HL-60 (cell line): ENCODE measurements at places on chromosomes 2 and 18.

DNA sequence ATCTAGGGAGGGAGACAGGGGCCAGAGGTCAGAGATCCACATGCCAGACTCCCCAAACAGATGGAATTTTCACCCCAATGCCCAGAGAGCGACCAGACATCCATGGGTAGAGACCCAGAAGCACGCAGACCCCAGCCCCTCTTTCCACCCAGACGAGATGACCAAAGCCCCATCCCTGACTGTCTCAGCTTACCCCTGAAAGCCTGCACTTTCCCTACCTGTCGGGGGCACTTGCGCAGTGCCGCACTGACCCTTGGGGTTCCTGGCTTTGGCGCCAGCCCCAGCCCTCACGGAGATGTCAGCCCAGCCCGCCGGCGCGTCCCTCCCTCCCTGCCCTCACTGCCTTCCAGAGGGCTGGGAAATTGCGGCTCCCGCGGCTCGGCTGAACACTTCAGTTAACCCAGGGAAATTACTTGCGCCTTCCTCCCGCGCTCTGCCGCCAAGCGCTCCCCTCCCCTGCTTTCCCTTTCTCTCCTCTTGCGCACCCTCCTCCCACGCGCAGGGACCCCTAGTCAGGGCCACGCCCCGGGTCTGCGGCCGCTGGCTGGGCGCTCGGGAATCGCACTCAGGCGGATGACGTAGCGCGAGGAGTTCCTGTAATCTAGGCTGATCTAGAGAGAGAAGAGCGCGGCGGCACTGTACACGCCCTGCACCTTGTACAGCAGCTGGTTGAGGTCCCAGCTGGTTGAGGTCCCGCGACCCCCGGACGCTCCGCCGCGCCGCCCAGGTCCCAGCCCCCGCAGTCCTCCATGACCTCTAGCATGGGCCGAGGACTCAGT lies 12.0 kb downstream of the ALPG start:
- peak; percentile 39 for DNase-seq

GRCh38 chr2:43605079-43605655 lies 9.3 kb upstream of the THADA start:
- DNase-seq, result peak; percentile 55

DNA sequence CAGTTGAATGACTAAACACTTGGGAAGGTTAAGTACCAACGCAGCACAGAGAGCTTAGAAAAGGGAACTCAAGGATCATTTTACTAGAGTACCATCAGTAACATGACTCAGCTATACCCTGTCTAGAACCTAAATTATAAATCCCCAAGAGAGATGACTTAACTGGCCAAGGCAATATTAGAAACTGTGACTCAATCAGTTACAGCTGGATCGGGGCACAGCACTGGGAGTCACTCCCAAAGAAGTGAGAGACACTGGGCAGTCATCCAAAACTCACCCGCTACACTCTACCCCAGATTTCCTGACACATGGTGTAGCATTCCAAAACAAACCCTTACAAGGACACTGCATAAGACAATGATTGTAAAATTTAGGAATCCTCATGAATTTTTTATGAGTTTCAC lies 17.7 kb downstream of the IWS1 start:
- peak; percentile 41 for DNase-seq

GRCh38 chr2:195582188-195582587 lies 74.8 kb upstream of the SLC39A10 start:
- no peak for DNase-seq

DNA sequence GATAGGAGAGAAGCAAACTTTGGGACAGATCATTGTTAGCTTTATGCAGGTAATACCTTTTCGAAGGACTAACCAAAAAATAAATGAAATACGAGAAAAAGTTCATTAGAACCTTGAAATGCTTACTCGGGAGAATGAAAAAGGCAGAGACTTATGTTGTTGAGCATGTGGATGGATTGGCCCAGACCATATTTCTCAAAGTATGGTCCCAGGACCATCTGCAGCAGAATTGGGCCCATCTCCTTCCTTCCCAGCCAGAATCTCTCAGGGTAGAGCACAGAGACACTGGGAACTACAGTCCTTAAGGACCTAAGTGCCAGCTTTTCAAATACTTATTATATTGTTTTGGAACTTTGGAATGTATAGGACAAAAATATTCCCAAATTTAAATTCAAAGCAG lies 50.8 kb downstream of the KCTD18 start:
- DNase-seq, result no peak

GRCh38 chr2:11389052-11389420 lies 44.6 kb upstream of the ROCK2 start:
- no peak for DNase-seq

- no peak for DNase-seq
Observed at GRCh38 chr2:152097801-152098495, 896 bp downstream of the CACNB4 start.

GRCh38 chr2:124049136-124049535 lies 24.0 kb downstream of the CNTNAP5 start:
- DNase-seq, result no peak

GRCh38 chr2:88187038-88187676 lies 17.0 kb downstream of the THNSL2 start:
- DNase-seq, result no peak

- no peak for DNase-seq
Observed at GRCh38 chr2:157788201-157788600, 87.9 kb downstream of the ACVR1 start.

DNA sequence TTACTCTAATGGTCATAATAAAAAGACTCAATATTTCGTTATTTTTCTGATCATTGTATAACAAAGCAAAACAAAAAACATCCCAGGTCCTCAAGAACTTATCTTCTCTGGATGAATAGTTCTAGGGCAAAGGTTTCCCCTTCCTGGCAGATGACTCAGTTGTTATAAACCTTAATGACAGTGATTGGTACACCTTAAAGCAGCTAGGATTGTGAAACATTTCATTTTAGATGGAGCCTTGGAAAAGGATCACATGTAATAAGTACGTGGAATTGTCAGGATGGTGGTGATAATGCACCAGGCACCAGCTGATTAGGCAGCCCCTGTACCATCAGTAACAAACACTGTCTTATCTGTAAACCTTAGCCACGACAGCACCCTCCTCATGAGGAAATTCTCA lies 47.2 kb downstream of the MEP1B start:
- no peak for DNase-seq

GRCh38 chr2:166297951-166298350 lies 77.8 kb downstream of the SCN9A start:
- no peak for DNase-seq

DNA sequence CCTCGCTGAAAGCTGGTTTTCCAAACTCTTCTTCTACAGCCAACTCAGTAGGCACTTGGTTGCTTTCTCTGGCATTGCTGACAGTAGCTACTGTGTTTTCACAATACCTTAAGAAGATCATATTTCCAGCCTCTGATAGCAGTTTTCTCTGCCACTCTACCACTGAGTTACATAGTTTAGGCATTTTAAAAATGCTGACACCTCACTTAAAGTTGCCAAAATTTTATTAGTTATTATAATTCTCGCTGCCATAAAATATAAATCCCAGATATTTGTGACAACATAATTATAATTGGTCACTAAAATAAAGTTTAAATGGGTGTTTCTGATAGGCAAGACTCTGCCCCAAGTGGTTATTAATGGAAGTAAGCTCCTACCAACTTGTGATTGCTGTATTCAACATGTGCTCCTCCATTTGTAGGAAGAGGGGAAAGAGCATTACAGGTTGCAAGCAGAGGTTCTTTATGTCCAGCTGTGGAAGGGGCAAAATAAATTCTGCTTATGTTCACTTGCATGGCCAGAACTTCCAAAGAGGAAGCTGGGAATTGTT lies 1202.8 kb downstream of the CNTNAP5 start:
- DNase-seq, result no peak

- DNase-seq, result no peak
Observed at GRCh38 chr2:4381773-4382172, 678.4 kb downstream of the DCDC2C start.

- no peak for DNase-seq
Observed at GRCh38 chr2:72316774-72317173, 169.1 kb upstream of the CYP26B1 start.

DNA sequence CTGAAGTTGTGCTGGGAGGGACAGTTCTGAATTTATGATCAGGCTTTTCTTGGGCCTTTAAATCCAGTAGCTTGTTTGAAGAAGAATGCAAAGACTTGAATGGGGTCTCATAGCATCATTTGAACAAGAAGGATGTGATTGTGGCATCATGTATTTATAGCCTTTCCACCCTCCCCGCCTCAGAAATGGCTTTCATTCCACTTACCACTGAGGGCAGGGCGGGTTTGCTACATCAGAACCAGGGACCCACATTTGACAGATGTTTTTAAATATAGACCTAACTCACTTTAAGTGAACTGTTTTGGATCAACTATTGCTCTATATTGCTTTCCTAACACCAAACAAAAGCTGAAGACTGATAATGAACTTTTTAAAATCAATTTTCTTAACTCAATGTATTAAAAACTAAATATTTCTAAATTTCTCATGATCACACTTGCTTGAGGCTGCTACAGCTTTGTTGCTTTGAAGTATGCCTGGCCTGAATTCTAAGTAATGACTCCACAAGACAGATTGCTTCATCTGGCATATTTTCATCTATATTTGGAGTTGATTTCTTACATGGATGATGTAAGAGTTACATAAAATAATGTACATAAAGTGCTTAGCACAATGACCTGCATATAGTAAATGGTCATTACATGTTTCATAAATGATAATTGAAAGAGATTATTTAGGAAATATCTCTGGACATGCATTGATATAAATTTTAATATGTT lies 1552.9 kb upstream of the SLC39A10 start:
- no peak for DNase-seq

GRCh38 chr2:230987137-230988020 lies 8.5 kb upstream of the SPATA3 start:
- peak; percentile 35 for DNase-seq

DNA sequence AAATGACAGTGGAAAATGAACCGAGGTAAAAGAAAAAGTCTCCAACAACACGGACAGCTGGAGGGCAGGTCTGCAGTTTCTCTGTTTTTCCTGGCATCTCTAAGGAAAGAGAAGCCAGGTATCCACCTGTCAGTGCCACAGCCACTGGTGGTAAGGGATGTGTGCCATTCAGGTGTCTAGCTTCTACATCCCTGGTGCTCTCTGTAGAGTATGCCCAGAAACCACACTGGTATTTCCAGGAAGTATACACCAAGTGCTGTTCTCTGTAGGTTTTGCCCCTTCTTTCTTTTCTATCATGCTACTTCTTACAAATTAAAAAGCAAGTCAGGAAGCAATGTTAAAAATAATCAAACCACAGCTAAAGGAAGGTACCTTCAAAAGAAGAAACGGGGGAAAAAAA lies 7.6 kb upstream of the AGFG1 start:
- no peak for DNase-seq

GRCh38 chr2:219073413-219074129 lies 12.8 kb upstream of the IHH start:
- DNase-seq, result peak; percentile 61

DNA sequence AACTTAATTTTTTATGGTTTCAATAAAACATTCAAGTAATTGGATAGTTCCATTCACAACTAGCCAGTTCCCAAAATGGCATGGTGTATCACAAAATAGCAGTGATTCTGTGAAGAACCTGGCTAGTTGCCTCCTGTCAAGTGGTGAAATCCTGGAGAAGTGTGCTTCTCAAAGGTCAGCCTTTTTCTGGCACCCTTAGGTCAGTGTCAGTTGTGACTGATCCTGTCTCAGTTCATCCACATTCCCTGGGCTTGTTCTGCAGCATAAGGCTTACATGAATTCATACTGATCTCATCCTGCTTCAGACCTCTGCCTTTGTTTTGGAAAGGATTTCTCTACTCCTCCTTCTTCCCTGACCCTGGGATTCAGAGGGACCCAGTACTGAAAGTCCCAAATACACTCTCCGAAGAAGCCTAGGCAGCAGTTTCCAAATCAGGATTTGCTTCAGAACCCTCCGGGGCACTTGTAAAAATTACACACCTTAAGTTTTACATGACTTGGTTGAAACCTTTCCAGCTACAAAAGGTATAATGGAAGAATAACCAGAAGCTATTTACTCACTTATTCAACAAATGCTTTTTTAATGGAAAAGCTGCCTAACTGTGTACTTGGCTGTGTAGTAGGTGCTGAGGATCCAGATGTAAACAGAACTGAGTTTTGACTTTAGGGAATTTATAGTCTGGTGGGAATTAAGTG lies 11.0 kb downstream of the MAP3K20 start:
- DNase-seq, result no peak

- DNase-seq, result no peak
Observed at GRCh38 chr2:240459401-240460252, 24.2 kb downstream of the GPC1 start.

DNA sequence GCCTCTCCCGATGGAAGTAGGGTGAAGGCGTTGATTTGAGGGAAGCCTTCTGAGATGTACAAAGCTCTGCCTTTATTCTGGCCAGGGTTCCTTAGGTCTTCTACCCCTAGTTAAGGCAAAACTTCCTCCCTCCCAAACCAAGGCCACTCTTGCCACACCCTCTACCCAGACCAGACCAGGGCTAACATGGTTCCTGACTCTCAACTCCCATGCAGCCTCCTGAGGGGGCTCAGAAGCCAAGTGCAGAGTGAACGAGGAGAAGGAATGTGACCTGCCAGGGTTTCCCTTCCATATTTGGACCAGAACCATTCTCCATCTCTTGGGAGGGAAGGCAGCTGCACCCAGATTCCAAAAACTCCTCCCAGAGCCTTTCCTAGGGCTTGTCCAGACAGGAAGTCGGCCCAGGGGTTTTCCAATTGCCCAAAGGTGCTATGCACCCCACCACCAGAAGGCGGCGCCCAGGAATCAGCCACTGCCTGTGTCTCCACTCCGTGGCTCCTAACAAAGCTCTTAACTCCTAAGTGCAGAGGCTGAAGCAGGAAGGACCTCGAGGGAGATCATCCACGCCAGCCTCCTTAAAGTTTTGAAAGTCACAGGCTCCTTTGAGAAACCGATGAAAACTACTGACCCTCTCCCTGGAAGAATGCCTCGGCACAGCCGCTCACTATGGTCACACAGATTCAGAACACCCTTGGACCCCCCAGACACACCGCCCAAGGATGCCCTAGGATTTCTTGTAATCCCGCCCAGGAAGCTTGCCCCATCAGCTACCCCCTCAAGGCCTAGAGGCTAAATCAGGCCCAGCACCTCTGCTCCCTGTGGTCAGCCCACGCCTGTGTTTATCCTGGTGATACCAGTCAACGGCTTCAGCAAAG lies 157.8 kb downstream of the SMAD2 start:
- DNase-seq, result peak; percentile 75

DNA sequence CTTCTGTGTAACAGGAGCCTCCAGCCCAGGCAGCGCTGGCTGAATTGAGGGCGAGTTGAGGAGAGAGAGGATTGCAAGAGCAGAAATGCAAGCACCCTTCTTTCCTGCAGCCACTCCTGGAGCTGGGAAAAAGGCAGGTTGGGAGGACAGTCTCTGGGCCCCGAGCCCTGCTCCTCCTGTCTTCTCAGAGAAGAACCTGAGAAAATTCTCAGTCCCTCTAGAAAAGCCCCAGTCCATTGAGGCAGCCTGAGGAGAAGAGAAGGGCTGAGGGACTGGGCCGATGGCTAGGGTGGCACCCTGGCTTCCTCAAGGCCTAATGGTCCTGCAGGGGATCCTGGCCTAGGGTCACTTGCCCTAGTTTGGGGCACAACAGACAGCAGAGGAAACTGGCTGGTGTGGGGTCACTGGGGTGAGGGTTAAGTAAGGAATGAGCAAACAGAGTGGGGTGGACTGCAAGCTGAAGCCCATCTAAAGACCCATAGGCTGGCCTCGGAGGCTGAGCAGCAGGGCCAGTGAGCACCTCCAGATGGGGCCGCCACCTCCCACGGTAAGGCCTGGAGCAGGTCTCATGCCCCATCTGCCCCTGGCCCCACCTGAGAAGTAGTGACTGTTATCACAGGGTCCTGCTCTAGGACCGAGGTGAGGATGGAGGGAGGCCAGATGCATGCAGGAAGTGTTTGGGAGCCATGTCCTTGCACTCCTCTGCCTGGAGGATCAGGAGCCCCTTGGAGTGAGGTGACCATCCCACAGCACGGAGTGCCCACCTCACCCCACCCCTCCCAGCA lies 12.4 kb downstream of the CIB4 start:
- DNase-seq, result no peak
